Stimulated activated CD8-positive, alpha-beta memory T cell treated with anti-CD3 and anti-CD28 coated beads, Interleukin-7, amount 100 ng/mL, for 1 hour (primary cell): ENCODE measurements at places on chromosomes 2 and 18.

- no peak for DNase-seq
Measured at GRCh38 chr2:112958428-112959108, 19.2 kb upstream of the IL36G start.

DNA sequence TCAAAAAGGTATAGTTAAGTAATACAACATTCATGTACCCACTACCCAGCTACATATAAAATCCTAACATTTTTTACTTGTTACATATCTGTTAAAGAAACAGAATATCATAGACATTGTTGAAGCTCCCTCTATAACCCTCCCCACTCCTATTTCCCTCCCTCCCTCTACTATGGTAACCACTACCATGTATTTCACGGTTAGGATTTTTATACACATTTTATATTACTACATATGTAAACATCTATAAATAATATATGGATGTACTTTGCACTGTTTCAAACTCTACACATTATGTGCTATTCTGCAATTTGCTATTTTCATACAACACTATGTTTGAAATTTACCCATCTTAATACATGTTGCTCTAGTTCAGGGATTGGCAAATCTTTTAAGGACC lies 36.3 kb downstream of the THOC1 start:
- no peak for DNase-seq

DNA sequence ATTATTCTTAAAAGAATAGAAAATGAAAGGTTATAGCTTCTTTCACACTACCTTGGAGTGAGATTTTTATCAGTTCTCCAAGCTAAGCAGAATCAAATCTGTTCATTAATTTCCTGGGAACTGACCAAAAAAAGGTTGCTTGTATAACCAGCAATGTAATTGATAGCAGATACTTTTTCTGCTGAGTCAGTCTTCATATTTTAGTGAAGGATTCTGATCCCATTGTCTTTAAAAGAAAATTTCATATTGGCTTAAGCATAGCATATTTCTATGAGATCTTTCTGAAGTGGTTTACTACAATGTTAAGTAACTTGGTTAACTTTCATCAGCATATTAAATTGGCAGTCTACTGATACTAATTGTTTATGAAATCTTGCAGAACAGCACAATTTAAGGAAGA lies 338.0 kb downstream of the TMX3 start:
- no peak for DNase-seq

GRCh38 chr2:179861416-179862067 lies at the start of gene ZNF385B:
TSS of gene ZNF385B (minus strand) at chr2:179861612.
- DNase-seq: no peak

DNA sequence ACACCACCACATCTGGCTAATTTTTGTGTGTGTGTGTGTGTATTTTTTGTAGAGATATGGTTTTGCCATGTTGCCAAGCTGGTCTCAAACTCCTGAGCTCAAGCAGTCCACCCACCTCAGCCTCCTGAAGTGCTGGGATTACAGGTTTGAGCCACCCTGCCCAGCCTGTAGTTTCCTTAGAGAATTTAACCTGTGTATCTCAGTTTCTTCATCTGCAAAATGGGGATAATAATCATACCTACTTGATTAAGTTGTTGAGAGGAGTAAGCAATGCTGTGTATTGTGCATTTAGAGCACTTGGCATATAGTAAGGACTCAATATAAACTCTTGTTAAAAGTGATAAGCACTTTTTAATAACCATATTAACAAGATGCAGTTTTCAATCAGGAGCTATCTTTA lies 6.3 kb upstream of the SANBR start:
- no peak for DNase-seq

- no peak for DNase-seq
Measured at GRCh38 chr2:216690853-216691741, 4.3 kb downstream of the IGFBP5 start.

- DNase-seq: no peak
Measured at GRCh38 chr2:11395389-11395788, 51.0 kb upstream of the ROCK2 start.

GRCh38 chr2:235958221-235958930 lies 209.8 kb downstream of the GBX2 start:
- DNase-seq: no peak

DNA sequence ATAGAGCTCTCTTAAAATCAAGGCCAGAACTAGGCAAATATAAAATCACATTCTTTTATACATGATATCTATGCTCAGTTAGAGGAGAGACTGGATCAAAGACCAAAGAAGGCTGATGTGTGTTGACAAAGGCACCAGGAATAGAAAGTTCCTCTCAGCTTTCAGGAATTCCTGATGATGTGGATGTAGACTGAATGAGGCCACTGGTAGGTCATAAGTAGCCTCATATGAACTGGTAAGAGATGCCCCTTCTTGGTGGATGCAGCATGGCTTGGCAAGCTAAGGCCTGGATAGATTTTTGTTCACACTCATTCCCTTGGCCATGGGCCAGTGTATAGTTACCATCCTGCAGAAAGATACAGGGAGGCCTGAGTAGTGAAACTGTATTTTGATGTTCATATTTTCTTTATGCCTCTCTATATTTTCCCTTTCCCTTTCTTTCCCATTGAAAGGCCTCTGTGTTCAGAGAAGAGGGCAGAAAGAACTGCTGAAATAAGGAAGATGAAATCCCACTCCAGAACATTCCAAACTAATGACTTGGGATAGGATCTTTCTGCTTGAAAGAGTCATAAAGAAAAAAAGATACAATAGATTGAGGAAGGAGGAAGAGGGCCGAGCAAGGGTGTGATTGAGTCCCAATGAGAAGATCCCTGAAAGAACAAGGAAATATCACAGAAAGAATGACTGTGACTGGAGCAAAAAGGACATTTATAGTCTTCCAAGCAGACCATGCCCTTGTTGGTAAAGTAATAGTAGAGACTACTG lies 2182.7 kb upstream of the PIK3C3 start:
- DNase-seq: no peak

GRCh38 chr2:127105656-127106456 lies 1.1 kb downstream of the BIN1 start:
- no peak for DNase-seq

- DNase-seq: no peak
Measured at GRCh38 chr2:33312355-33312754, 164.1 kb upstream of the RASGRP3 start.

DNA sequence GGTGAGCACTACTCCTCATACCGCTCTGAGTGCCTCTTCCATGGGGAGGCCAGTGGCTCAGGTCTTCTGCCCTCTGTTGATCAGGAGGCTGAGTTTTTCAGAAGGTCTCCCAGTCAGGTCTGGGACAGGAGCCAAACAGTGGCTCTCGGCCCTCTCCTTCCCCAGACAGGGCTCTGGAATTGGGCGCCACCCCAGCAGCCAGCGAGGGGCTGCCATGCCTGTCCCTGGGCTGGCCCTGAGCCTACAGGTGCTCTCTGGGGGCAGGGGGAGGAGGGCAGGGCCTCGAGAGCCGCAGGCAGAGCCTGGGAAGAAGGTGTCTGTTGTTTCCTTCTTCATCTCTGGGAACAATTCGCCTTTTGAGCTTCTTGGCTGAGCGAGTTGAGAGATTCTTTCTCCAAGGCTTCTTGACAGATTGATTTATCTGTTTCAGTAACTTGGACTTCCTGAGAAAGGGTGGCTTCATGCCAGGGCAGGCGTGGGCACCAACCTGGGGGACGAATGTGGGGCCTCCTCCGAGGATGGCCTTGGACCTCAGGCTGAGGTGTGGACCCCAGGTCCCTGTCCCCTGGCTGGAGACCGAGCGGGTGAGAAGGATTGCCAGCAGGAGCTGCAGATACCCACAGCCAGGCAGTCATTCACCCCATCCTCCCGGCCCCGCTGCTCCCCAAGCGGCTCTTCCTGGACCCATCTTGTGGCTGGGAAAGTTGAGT lies 64.7 kb upstream of the GLI2 start:
- no peak for DNase-seq

- DNase-seq: no peak
Measured at GRCh38 chr2:233474308-233475160, 92.0 kb downstream of the USP40 start.

- DNase-seq: no peak
Measured at GRCh38 chr2:21763501-21763900, 639.7 kb downstream of the TDRD15 start.

GRCh38 chr2:85537600-85538506 lies 1.1 kb upstream of the MAT2A start:
- DNase-seq: peak; percentile 6

DNA sequence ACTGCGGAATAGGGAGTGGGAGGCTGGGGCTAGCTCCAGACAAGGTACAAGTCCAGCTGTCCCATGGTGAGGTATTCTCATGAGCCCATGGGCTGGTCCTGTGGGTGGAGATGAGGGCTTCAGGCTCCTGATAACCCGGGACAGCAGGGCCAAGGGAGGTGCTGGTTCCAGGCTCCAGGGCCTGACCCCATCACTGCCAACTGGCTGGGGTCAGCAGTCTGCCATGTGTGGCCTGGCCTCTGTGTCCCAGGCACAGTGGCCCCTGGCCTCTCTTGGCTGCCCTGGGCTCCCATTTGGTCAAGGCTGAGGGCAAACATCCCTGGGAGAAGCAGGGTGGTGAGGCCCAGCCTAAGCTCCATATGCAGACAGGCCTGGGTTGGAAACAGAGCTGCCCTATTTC lies 966 bp upstream of the OXER1 start:
- no peak for DNase-seq

- DNase-seq: no peak
Measured at GRCh38 chr18:8162802-8163201, 446.4 kb upstream of the RAB12 start.

- no peak for DNase-seq
Measured at GRCh38 chr2:144671695-144672455, 152.0 kb upstream of the ZEB2 start.

DNA sequence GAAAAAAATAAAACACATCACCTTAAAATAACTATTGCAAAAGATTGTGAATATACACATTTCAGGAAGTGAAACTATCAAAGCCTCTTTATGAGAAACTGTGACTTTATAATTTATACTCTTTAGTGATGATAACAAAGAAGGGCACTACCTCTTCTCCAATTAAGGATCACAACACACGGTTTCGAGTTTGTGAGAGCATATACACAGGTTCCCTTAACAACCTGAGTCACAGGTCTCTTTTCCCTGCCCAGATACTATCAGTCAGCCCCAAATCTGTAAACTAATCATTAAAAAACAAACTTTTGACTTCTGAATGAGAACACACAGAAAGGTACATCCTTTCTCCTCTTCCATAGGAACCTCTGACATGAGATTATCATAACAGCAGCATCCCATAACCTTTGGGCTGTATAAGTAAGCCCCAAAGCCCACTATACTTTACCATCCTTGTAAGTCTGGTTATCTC lies 44.9 kb downstream of the PTPN2 start:
- DNase-seq: no peak

DNA sequence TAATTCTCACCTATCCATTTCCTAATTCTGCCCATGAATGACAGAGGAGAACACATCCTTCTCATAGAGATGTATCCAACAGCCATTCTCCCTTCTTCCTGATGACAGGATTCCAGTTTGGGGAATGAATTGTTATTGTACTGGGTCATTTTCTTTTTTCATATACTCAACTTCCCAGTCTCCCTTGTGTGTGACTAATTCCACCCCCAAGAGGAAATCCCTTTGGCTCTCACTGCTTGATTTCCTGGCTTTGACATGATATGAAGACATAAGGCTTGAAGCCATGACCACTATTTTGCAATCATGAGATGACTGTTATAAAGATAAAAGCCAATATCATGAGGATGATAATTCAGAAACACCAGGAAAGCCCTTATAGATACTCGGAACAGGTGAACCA lies 384.7 kb upstream of the ACVR2A start:
- no peak for DNase-seq

DNA sequence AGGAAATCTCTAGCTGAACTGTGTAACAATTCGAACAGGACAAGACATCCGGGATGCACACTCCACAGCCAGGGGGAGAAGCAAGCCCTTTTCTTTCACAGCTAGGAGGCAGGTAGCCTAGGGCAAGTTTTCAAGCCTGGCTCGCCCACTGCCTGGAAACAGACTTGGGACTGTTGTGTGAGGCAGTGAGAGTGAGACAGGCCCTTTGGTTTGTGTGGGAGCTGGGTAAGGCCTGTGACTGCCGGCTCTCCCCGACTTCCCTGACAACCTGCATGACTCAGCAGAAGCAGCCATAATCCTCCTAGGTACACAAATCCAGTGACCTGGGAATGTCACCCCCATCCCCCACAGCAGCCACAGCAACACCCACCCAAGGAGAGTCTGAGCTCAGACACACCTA lies 179.7 kb downstream of the WDPCP start:
- no peak for DNase-seq

DNA sequence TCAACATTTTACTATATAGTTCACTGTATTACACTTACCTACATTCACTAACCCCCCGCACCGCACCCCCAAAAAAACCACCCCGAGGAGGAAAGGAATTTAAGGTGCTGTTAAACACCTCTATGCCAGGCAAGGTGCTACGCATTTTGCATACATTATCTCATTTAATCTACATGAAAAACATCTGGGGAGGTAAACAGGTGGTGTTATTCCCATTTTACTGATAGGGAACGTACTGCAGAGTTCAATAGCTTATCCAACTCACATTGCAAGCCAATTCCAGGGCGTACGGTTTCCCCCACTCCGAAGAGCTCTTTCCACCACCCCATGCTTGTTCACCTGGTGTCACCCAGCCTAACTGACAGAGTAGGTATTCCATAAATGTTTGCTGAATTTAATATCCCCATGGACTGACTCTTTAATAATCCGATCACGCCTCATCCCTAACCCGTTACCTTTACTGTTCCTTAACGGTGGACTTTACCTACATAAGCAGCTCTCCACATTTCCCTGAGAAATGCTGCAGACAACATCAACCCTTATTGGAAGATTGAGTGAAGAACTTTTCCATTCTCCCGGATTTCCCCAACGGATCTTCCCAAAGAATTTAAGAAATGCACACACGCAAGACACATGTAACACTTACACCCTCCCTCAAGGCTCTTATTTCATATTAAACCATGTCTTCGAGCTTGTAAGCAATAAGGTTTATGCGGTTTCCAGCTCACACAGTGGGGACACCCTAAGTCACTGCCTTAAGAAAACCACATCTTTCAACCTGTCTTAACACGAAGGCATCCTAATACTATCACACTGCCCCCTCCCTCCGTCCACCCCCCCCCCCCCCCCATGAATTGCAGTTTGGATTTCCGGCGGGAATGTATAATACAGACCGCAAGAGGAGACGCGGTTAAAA lies 1.2 kb downstream of the RAPH1 start:
- DNase-seq: no peak

- no peak for DNase-seq
Measured at GRCh38 chr2:64679673-64680425, 26.1 kb upstream of the SERTAD2 start.

DNA sequence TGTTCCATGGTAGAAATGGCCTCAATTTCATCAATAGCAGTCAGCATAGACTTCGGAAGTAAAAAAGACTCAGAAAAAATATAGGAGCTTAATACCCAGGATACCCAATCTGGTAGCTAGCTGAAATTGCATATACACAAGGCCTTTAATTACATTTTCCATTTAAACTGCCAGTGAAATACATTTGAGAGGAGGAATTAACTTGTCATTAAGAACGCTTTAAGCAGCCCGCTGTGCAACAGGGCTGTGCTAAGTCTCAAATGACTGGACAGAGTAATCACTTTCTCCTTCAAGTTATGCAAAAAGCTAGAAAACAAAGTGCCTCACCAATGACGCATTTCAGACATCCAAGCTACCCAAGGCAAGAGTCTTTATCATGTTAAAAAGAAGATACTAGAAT lies 558.8 kb downstream of the MBD2 start:
- DNase-seq: no peak
